ENCODE measurements at places on chromosomes 7 and 10.

- DNase-seq = no peak
Observed at GRCh38 chr10:8588135-8588534, 533.6 kb downstream of the GATA3 start.

- DNase-seq = no peak
Observed at GRCh38 chr10:102384606-102385429, 10.7 kb upstream of the NFKB2 start.

GRCh38 chr10:13231190-13231589 is 3.0 kb downstream of the UCMA start:
- no peak for DNase-seq

DNA sequence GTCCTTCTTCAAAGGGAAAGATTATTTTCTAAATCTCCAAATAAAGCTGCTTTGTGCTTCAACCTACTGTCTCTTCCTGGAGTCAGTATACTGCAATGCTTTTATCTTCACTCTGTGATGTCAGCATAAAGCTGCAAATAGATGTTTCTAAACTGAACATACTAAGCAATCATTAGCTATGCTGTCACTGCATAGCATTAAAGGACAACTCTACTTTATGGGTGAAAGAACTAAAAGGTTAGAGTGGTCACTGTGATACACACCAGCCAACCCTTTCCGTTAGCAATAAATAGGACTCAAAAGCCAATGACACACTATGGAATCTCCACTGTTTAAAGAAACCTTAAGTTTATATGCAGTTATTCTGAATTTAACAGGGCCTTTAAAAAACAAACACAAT is 1.8 kb downstream of the CCDC186 start:
- DNase-seq = no peak

GRCh38 chr7:42233171-42233570 is 3.8 kb downstream of the GLI3 start:
- no peak for DNase-seq

Measured in WTC11 (cell line).